Thyroid gland (tissue), 4 donors: ENCODE measurements at places on chromosomes 1 and 21.

DNA sequence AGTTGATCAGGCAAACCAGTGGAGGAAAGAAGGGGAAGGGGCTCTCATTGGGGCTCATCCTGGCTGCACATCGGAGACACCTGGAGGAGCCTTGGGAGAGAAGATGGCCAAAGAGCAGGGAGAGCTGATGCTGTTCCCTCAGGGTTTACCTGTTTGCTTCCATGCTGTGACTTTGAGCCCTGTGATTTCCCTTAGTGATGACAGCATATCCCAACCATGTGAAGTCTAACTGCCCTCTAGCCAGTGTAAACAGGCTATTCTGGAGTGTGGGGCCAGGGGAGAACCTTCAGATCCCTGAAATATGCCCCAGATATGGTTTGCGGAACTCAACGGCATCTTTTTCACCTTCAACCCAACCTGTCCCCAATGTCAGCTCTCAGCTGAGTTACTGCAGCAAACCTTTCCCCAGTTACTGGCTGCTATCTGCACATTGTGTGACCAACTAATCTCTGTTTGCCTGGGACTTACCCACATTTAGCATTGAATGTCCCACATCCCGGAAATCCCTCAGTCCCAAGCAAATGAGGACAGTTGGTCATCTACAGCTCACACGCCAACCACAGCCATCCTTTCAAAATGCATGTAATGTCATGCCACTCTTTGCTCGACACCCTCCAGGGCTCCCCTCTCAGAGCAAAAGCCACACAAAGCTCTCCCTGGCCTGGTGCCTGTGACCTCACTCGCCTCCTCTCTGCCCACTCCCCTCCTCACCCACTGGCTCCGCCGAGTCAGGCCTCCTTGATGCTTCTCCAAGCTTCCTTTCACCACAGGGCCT, 242.3 kb downstream of the KCNJ6 start:
- DNase-seq: no peak

GRCh38 chr1:15016526-15016925, 137.0 kb upstream of the TMEM51 start:
- no peak for DNase-seq

DNA sequence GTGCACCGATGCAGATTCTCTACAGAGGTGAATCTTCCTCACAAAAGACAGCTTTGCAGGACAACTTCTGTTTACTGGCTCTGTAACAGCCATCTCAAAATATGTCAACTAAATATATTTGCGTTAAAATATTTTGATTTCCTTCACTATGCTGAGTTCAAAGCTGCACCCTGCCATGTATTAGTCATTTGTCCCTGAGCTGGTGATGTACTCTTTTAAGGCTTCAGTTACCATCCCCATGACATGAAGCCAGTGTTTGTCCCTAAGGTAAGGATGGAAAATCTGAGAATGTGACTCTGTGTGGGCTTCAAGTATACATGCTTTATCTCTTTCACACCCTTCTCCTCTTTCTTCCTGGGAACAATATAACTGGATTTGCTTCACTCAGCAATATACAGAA, 70.2 kb upstream of the BTG3 start:
- DNase-seq: no peak

GRCh38 chr1:182280504-182280900, 111.1 kb downstream of the GLUL start:
- no peak for DNase-seq

- DNase-seq: no peak
Observed at GRCh38 chr1:156591181-156591431, 470 bp upstream of the NAXE start.

DNA sequence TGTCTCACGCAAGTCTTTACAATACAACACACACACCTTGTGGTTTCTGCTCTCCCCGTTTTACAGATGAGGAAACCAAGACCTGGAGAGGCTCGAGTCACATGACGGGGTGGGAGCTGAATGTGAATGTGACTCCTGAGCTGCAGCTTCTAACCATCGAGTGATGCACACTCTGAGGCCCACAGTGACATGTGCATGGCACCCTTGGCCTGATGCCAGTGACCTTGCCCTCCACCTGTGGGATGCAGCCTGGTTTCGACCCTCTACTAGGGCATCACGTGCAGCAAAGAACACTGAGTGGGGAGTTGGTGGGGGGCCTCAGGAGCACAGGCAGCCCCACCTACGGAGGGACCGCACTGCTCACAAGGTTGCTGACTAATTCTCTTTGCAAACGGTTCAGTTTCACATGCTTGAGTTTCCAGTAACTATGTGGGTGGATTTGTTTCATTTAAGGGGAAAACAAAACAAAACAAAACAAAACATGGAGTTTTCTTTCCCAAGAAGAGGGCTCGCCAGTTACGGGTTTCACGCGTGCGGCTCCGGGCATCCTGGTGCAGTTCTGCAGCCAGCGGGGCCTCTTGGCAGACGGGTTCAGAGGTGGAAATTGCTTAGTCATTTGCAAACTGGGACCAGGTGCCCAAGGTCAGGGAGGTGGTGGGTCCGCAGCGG, 22.9 kb downstream of the SPSB1 start:
- DNase-seq: peak; percentile 85

DNA sequence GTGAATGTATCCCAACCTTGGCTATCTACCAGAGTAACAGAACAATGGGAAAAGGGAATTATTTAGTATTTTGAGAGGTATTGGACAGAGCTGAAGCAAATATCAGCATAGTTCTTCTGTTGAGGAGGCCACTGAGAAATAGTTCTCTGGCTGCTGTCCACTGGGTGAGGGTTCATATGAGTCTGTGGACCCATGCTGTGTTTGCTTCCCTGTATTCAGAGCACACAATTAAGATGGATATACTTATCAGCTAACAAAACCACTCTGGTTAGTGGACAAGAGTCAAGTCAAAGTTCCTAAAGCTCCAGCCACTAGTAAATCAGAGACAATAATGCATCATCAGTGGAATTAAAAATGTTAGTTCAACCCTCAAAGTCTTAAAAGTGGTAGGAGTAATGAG, 66.1 kb downstream of the RGS18 start:
- DNase-seq: no peak

DNA sequence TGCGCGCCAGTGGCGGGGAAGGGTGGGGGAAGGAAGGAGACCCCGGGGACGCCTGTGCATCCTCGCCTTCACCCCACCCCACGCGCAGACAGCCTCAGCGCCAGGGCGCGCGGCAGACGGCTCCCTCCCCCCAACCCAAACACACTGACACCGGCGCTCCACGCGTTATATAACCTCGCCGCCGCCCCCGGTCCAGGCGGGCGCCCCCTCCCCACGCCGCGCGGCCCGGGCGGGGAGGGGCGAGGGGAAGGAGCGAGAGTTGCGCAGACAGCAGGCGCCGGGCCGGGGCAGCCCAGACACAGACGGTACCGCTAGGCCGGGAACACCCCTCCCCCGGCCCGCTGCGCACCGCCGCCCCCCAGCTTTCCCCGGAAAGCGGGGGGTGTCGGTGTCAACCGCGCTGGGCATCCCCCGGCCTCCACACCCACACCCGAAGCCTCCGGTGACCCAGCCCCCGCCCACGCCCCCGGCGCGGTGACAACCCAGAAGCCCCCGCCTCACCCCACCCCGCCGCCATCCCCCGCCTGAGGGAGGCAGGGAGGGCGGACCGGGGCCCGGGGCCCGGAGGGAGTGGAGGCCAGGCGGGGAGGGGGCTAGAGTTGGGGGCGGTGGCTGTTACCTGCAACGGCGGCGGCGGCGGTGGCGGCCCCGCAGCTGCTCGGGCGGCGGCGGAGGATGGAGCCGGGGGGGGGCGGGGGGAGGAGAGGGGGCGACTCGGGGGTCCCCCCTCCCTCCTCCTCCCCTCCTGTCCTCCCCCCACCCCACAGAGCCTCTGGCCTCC, 432 bp downstream of the AKT3 start:
- DNase-seq: peak; percentile 34

DNA sequence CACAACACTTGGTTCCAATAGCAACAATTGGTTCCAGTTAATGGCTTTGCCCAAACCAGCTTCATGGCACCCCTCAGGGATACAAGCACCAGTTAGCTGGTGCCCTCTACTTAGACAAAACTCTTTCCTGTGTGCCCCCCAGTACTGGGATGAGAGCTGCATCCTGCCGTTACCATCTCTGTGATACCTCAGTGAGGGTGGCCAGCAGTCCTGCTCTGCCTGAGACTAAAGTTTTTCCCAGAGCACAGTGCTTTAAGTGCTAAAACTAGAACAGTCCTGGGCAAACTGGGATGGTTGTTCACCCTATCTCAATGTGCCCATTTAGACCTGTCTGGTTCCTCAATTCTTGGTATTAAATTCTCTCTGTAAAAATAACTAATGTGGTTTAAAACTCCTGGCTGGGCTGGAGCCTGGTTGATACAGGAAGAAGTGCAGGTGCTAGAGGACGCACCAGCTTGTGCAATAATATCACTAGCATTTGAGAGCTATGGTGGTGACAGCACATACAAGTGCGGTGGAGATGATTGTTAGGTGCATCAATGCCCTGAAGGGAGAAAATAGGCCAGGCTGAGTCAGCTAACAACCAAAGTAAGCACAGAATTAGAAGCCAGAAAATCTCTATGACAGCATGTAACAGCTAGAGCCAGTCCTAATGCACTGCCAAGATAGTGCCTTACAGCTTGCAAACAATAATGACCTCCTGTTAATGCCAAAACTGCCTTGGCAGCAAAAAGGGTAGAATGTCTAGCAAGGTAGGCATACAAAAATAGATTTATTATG, 179.8 kb upstream of the GALNT2 start:
- DNase-seq: no peak

DNA sequence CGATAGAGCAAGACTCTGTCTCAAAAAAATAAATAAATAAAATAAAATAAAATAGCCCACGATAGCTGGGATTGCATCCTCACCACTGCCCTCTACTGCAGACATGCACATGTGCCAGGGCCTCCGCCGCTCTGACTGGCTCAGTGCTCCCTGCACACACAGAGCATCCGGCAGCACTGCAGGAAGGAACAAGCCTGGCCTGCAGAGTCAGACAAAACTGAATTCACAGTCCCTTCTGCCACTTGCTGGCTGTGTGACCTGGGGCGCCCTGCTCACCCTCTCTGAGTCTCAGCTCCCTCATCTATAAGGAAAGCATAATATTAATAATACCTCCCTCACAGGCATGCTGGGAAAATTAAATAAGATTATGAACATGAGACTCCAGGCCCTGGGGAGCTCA, 35.4 kb downstream of the CSMD2 start:
- no peak for DNase-seq

GRCh38 chr1:47669081-47669585, 231.3 kb downstream of the FOXD2 start:
- no peak for DNase-seq

DNA sequence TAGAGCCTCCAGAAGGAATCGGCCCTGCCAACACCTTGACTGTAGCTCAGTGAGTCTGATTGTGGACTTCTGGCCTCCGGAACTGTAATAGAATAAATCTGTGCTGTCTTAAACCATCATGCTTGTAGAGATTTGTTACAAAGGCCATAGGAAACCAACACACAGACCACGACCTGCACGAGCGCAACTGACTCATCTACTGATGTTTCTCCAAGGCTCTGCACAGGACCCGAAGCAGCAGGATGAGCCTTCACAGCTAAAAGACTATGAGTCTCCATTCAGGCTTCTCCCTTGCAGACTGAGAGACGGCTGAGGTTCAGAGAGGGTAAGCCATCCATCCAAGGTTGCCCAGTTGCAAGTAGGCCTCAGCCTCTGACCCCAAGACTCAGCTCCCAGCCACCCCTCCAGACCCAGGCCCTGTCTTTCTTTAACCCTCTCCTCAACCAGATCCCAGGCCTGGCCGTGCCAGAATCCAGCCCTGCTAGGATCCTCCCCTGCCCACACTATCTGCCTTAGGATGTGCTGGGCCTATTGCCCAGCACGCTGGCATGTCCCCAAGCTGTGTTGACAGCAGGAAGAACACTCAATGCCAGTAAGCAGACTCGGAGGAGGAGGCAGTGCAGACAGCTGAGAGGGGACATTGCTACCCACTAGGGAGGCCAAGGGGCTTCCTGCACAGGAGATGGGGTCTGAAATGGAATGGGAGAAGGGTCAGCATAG, 109.0 kb downstream of the HMGB4 start:
- DNase-seq: no peak

GRCh38 chr1:166174108-166174507, 7.3 kb upstream of the FAM78B start:
- DNase-seq: no peak

DNA sequence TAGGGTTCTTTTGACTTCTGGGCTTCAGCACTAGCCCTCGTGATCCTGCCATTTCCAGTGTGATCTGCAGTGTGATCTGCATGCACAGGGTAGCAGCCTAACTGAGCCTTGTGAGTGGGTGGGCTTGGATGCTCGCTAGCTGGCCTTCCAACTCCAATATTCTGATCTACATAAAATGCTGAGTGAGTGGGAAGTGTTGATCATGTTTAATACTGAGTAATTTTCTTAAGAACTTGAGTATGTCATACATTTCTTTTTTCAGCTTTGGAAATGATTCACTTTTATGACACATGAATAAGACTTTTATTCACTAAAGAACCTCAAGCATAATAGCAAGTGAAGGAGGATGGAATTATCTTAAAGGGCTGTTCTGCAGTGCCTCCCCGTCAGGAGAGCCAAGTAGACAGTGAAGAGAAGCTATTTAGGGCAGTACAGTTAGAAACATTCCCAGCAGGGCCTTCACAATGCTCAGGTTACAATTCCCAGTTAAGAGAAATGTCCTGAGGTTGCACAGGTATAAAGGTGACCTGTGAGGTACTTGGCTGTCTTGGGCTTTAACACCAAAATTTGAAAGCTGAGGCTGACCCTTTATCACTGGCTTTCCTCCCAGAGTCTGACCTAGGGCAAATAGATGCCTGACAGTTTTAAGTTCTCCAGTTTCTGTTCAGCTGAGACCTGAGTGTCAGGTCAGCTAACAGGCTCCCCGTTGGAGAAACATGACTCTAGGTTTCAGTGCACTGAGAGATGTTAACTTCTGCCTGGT, 29.1 kb upstream of the LRRC8C start:
- DNase-seq: no peak

GRCh38 chr21:29340228-29340627, 41.5 kb downstream of the BACH1 start:
- no peak for DNase-seq

- no peak for DNase-seq
Observed at GRCh38 chr1:206713910-206714312, 29.2 kb downstream of the MAPKAPK2 start.

DNA sequence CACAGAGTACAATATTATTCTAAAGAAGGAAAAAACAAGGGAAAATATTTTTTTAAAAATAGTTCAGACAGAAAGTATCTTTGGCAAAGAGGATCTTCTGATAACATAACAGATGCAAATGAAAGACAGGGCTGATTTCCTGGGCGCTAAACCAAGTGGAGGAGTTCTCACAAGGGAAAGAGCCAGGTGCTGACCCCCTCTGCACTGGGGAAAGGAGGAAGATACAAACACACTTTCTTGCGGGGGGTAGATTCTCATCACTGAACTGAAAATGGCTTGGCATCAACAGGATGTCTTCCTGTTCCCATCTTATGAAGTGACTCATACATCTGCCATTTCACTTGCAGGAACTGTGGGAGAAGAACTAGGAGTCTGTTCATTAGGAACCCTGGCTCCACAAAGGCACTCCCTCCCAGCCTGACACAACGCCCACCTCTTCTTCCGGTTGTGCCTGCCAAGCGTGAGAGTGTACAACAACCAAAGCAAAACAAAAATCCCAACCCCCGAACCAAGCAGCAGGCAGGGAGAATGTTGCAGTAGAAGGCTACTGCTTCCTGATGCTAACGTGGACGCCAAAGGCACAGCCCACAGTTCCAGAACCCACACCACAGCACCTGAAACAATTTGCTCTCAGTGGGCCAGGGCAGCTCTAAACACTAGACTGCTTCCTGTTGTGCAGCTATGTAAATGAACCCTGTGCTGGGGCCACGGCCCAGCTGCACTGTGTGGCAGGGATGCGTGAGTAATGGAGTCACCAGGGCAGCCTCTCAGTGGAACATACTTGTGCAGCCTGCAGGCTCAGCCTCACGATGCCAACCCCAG, 51.0 kb downstream of the GADD45A start:
- peak; percentile 84 for DNase-seq
